KBM-7 (cell line): ENCODE measurements at places on chromosomes 5 and 9.

DNA sequence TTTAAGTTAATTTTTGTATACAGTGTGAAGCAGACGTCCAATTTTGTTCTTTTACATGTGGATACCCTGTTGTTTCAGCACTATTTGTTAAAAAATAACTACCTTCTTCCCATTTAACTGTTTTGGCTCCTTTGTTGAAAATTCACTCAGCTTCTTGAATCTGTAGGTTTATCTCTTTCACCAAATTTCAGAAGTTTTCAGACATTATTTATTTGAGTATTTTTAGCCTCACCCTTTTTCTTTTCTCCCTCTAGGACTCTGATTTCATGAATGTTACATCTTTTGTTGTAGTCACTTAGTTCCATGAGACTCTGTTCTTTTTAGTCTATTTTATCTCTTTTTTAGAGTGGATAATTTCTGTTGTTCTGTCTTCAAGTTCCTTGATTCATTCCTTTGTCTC, 4.6 kb upstream of the TNPO1 start:
- DNase-seq = no peak

DNA sequence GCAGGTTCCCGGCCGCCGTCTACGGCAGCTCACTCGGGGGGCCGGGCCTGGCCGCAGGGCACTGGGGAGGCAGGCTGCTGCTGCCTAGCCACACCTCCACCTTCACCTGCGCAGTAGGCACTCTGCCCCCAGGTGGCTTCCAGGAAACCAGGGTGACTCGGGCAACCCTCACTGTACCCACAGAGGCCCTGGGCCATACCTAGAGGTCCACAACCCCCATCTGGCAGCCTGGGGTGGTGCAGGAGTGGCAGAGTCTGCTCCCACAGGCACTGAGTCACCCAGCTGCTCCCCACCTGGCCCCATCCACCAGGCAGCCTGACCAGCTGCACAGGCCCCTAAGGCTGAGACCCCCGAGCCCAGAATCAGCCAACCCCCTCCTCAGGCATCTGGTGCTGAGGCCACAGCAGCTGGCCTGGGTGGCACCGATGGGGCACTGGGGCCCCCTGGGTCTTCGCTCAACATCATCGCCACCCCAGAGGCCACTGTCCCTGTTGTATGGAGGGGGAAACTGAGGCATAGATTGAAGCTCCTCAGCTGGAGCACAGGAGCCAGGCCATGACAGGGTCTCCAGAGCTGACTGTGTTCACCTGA, 70.2 kb downstream of the KCNT1 start:
- DNase-seq = no peak

- DNase-seq = no peak
Measured at GRCh38 chr5:14190194-14191164, 47.3 kb downstream of the TRIO start.

DNA sequence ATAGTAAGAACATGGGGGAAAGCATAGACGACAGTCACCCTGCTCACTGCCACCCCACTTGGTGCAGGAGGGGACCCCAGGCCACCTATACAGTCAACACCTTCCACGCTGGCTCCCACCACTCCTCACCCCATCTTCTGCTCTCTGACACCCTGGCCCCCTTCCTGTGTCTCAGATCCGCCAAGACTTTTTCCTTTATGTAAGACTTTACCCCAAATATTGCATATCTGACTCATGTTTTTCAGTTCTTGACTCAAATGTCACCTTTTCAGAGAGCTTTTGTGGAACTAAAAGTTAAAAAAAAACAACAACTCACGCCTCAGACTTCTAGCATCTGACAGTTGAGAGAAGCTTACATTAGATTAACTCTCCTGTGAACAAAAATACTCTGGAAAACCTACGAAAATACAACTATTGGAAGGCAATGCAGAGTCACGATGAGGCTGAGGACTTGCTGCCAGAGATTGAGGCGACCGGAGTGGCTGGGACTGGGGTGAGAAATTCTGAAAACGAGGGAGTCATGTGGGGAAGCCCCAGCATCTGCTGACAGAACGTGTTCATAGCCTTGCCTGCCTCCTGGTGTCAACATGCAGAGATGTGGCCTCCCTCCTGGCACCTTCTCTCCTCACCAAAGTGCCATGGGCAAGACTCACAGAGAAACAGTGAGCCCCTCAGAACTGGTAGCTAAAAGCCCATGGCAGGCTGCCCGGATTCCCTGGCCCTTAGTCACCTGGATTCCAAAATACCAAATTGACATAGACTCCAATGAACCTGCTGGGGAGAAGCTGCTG, 22.4 kb upstream of the FCN2 start:
- no peak for DNase-seq

- DNase-seq = no peak
Measured at GRCh38 chr5:180825768-180826525, 23.3 kb upstream of the MGAT1 start.

GRCh38 chr9:36934478-36935065, 99.5 kb downstream of the PAX5 start:
- no peak for DNase-seq

- no peak for DNase-seq
Measured at GRCh38 chr5:94440015-94440414, 178.4 kb downstream of the KIAA0825 start.

DNA sequence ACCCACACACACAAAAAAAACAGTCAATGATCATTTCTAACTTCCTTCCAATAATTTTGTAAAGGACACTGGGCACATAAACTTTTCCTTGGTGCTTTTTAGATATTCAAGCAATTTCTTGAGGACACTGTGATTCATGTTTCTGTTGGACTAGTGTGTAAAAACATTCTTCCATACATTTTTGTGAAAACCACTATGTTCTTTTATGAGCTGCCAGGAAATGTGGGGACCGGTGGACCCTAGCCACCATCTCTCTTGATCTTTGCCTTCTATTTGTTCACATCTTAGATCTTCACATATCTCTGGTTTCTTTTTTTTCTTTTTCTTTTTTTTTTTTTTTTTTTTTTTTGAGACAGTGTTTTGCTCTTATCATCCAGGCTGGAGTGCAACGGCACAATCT, 287.4 kb downstream of the GLIS3 start:
- DNase-seq = no peak

DNA sequence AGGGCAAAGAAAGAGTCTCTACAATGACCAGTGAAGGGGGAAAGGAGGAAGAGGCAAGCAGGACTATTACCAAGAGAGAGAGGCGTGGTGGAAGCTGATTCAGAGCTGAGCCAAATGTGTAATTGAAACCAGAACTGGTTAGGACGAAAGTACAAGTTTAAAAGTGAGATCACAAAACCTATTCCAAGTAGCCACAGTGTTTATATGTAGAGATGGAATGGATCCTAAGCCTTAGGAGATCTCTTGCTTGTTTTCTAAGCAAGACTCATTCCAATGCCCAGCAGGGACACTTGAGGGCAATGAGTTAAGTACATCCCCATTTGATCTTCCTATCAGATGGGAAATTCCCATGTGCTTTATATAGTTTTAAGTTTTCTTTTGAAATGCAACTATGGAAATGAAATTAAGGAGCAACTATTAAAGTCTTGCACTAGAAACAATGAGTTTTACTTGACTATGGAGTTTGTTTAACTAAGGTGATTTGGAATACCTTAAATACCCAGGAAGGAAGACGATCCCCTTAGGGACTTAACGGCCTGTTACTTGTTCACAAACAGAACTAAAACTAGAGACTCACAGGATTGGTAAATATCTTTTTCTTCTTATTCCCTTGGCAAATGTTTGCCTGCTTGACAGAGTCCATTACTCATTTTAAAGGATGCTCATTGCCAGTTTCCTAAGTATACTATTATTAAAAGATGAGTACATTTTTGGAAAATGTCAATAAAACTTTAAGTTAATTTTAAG, 51.1 kb upstream of the SNX2 start:
- DNase-seq = no peak

- no peak for DNase-seq
Measured at GRCh38 chr9:81999806-82000205, 11.2 kb downstream of the SPATA31D1 start.

- peak; percentile 25 for DNase-seq
Measured at GRCh38 chr5:175867587-175868347, 3.6 kb upstream of the CPLX2 start.

DNA sequence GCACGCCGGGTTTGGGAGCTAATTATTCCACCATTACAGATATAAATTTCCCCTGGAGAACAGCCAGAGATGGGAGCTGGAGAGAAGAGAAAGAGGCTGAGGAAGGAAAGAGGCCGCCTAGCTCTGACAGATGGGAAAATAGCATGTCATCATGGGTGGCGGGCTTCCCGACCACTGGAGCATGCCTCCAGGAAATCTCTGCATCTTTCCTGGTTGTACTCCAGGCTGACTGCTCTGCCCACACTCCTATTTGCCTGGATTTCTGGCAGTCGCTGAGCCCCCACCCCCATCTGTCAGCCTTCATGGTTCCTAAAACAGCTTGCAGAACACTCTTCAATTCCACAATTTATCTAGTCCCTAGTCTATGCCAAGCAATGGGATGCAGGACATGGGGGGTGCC, 14.3 kb upstream of the GABRP start:
- no peak for DNase-seq

- DNase-seq = no peak
Measured at GRCh38 chr5:113250341-113250953, 184.3 kb downstream of the TSSK1B start.

- no peak for DNase-seq
Measured at GRCh38 chr5:132205385-132206125, 22.1 kb downstream of the P4HA2 start.
